A549 treated with ZK216348 at 1 μM for 4 hours (cell line): ENCODE measurements at places on chromosomes 1 and 21. TPM values are rescaled to one million over a fixed set of nuclear protein-coding genes. Genes with fewer than 3 reads are reported as not detected.

The TMIGD3 gene
- total RNA-seq, result not detected in 5 replicates

The PDE9A gene
- total RNA-seq, result 1.0 to 1.5 TPM (median 1.2 TPM) in 5 replicates

The GBP5 gene
- 0.18 TPM in 1 of 5 replicates, not detected in the others for total RNA-seq

The NOS1AP gene
- 0.18 to 0.76 TPM (median 0.42 TPM) in 5 replicates for total RNA-seq

The TRIM46 gene
- 1.0 to 3.1 TPM (median 1.8 TPM) in 5 replicates for total RNA-seq

The EPS8L3 gene
- total RNA-seq, result 0.41 to 1.4 TPM (median 0.79 TPM) in 5 replicates

The SPRR2G gene
- total RNA-seq, result not detected in 5 replicates

The KCNJ9 gene
- not detected in 5 replicates for total RNA-seq

The ATP1A2 gene
- total RNA-seq, result 0.12 to 0.14 TPM (median 0.13 TPM) in 3 of 5 replicates, not detected in the others

The CAPZB gene
- total RNA-seq, result 216 to 232 TPM (median 229 TPM) in 5 replicates

The MAP7D1 gene
- 132 to 179 TPM (median 162 TPM) in 5 replicates for total RNA-seq

The KRTAP19-1 gene
- not detected in 5 replicates for total RNA-seq

The CRP gene
- not detected in 5 replicates for total RNA-seq

The FMO1 gene
- not detected in 5 replicates for total RNA-seq
